ENCODE measurements at places on chromosomes 12 and 14.

GRCh38 chr14:37019488-37019887 is 152.9 kb downstream of the SLC25A21 start:
- no peak for DNase-seq

GRCh38 chr14:97692084-97692483 is 894.9 kb downstream of the VRK1 start:
- DNase-seq: no peak

GRCh38 chr14:96380735-96381134 is 11.2 kb upstream of the AK7 start:
- DNase-seq: no peak

GRCh38 chr12:104727726-104728465 is 230.2 kb downstream of the SLC41A2 start:
- DNase-seq: no peak

- no peak for DNase-seq
These were observed 77.8 kb downstream of the SLC24A4 start for GRCh38 chr14:92400579-92401444.

DNA sequence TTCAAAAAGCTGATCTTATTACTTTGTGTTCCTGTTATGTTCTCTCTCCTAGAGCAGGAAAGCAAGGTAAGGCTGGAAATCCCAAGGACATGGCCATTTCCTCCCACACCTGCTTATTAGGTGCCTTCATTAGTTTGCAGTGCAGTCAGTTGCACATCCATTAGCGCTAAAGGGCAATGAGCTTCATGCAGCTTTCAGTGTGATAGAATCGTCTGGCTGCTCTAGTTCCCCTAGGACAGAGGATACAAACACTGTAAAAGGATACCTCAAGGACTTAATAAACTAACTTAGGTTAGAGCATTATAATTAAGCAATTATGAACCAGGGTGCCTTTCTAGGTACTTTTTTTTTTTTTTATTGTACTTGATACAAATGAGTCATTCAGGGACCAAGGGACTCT is 21.1 kb downstream of the TMEM117 start:
- no peak for DNase-seq

DNA sequence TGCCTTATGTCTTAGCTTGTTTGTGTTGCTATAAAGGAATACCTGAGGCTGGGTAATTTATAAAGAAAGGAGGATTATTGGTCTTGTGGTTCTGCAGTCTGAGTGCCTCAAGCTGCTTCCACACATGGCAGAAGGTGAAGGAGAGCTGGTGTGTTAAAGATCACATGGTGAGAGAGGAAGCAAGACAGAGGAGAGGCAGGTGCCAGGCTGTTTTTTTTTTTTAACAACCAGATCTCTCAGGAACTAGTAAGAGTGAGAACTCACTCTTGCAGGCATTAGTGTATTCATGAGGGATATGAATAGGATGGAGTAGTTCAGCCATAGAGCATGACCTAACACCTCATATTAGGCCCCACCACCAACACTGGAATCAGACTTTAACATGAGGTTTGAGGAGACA is 123.4 kb downstream of the CMAS start:
- no peak for DNase-seq

GRCh38 chr14:104054222-104054905 is 31.1 kb upstream of the ASPG start:
- no peak for DNase-seq

- DNase-seq: no peak
These were observed 55.1 kb downstream of the TTC6 start for GRCh38 chr14:37650356-37651037.

DNA sequence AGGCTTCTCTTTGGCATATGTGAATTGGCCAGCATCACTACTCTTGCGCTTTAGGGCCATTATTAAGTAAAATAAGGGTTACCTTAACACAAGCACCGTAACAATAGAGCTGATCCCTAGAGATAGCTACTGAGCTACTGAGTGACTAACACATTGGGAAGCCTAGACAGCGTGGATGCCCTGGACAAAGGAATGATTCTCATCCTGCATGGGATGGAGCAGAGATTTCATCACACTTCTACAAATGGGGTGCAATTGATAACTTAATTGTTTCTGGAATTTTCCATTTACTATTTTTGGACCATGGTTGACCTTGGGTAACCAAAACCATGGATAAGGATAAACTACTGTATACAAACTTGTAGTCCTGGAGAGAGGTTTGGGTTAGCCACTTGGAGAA is 57.1 kb downstream of the FBXO34 start:
- no peak for DNase-seq

DNA sequence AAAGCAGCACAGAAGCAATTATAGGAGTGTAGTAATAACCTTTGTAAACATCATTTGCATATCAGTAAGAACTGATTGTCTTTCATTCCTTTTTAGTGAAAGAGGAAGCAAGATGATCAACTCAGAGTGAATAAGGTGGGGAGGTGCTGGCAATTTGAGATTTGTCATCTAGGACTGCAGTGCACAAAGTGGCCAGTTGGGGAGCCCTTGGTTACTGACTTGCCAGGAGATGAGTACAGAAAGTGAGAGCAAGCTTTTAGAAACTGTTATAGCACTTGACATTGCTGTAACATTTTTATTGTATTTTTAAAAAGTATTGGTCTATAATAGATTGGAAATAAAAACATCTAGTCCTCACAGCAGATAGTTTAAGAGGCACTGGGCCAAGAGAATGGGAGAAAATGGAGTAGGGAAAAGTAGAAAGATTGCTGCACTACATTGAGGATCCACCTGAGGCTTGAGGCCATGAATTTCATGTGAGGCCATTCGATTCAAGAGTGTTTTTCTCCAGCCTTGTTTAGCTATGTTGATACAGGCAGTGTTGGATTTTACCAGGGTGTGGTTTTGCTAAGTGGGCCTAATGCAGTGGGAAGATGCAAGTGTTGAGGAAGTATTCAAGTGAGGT is 98.2 kb downstream of the SNAPC1 start:
- DNase-seq: peak; percentile 23

GRCh38 chr12:117002051-117002817 is 91.5 kb downstream of the FBXW8 start:
- DNase-seq: no peak

GRCh38 chr14:50800032-50800431 is 30.9 kb downstream of the NIN start:
- DNase-seq: no peak

GRCh38 chr12:33423706-33424105 is 15.9 kb downstream of the SYT10 start:
- DNase-seq: no peak

GRCh38 chr12:96295532-96296160 is 101.5 kb downstream of the ELK3 start:
- no peak for DNase-seq

DNA sequence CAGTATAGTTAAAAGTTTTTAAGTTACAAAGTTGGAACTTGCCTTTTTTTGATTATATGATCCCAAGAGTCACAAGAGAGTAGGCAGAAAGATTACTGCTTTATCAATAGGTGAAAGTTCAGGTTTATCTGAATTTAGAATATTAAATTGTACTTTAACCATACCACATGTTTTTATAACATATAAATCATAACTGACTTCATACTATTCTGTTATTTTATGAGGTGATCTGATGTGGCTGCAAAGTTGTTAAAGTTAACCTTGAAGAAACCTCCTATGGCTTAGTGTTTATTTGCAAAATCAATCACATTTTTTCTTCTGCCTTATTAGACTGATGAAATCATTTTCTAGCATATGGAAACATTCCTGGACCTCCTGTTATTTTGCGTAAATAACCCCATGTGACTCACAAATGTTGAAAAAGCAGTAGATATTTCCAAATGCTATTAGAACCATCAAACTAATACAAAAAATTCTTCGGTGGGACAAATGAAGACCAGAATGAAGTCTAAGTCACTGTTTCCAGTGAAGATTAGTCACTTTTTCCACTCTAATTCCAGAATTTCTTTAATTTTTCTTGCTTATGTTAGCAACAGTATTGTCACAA is 132.1 kb downstream of the RAD51B start:
- DNase-seq: no peak

- DNase-seq: no peak
These were observed 52.3 kb upstream of the BCL2L14 start for GRCh38 chr12:12018454-12018853.

DNA sequence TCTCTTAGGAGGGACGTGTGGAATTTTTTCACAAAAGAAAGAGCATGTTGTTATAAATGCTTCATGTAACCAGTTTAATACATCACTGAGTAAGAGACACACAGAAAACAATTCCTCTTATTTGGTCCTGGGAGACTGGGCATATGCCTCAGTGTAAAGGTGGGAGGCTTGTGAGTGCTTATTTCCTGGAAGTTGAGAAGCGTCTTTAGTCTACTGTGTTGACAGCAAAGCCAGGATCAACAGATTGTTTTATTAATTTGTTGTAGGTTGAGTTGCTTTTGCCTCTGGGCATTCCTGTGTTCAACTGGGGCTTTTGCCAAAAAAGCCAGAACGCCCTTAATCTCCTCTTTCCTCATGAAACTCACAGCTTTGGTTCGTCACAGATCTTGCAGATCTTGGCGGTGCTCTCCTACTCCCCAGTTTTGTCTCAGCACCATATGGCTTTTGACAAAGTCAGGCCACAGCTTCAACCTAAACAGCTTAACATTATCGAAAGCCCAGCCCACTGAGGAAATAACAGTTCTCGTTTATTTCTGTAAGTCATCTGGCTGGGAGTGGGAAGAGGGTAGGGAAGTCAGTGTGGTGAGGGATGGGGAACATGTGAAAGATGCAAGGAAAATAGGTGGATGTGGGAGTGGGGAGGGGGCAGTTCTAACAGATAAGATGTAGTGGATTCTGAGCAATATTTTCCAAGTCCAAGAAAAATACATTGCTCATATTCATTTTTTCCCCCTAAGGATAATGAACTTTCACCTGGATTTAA is 227.2 kb downstream of the DACT1 start:
- no peak for DNase-seq
